Activated T-helper 17 cell treated with anti-CD3 and anti-CD28 coated beads, Interleukin-2, amount 50 U/mL, for 72 hours (primary cell): ENCODE measurements at places on chromosomes 5 and 9. TPM values are rescaled to one million over a fixed set of nuclear protein-coding genes. Genes with fewer than 3 reads are reported as not detected.

Gene MUSK
- not detected for total RNA-seq

- no peak for ATAC-seq
Measured at GRCh38 chr5:122907276-122907675, 61.9 kb downstream of the SNX24 start.

GRCh38 chr9:20225826-20226225, 396.5 kb downstream of the MLLT3 start:
- ATAC-seq = no peak

DNA sequence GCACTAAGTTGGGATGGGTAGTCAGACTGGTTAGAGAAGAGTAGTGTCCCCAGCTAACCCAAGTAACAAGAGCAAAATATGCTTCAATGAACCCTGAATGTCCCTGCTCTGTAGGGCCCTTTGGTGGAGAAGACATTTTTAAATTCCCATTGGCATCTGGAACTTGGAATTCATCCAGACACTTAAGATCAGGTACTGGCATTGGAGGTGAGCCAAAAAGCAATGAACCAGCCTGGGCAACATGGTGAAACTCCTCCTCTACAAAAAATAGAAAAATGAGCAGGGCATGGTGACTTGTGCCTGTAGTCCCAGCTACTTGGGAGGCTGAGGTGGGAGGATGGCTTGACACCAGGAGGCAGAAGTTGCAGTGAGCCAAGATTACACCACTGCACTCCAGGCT, 58.9 kb upstream of the ZNF618 start:
- no peak for ATAC-seq

GRCh38 chr5:17882760-17883488, 248.7 kb downstream of the TAF11L14 start:
- no peak for ATAC-seq

- peak; percentile 26 for ATAC-seq
Measured at GRCh38 chr5:142770650-142771609, 753 bp downstream of the ARHGAP26 start.

DNA sequence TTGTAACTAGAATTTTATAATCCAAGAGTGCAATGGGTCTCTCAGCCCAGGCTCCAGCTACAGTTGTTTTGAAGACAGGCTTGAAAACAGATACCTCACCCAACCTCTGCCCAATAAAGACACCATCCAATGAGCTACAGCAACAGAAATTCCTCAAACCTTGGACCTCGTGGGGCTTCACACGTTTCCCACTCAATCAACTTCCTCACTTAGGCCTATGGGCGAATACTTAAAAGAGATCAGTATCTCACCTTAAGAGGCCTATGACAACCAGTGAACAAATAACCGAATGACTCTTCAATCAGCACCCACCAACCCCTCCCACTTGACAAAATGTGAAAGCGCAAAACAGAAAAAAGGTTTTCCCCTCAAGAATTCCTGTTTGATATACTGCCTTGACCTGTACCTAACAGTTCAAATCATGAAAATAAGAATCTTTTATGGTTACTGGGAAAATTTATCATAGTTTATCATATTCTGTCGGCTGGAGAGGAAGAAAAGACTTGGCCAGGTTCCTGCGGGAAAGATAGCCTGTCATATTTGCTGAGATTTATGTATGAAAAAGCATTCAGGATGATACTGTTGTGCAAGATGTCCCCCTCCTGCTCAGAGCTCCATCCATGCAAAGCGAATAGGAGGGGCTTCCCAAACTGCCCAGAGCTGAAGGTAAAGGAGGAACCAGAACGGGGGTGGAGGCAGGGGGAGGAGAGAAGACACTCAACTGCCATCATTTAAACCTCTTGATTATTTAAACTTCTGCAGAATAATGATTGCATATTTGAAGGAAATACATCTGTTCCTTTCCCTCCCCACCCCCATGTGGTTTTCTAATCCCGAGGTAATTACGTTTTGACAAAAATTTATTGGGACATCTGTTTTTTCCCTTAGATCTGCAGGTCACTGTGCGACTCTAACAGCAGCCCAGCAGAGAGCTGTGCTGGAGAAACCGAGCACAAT, 256.3 kb downstream of the NFIB start:
- no peak for ATAC-seq
